Right forelimb (tissue), 1 donor: ENCODE measurements at places on chromosomes 6 and 20.

GRCh38 chr6:150992703-150993102 lies 127.2 kb downstream of the MTHFD1L start:
- DNase-seq = no peak

GRCh38 chr6:169853196-169854082 lies 102.0 kb downstream of the ERMARD start:
- no peak for DNase-seq

DNA sequence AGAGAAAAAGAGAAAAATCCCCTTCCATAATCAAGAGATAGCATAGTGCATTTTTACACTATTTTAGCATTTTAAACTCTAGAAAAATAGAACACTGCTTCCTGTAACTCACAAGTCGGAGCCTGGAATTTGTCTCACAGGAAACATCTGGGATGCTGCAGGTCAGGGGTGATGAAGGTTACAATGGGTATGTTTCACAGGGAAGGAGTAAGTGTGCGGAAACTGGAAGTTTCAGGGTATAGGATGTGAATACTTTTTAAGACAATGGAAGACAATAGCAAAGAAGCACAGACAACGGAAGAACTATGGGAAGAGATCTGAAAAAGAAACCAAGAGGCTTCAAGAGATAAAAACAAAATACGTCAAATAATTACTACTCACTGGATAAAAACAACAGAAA lies 361.0 kb upstream of the MARCKS start:
- no peak for DNase-seq

DNA sequence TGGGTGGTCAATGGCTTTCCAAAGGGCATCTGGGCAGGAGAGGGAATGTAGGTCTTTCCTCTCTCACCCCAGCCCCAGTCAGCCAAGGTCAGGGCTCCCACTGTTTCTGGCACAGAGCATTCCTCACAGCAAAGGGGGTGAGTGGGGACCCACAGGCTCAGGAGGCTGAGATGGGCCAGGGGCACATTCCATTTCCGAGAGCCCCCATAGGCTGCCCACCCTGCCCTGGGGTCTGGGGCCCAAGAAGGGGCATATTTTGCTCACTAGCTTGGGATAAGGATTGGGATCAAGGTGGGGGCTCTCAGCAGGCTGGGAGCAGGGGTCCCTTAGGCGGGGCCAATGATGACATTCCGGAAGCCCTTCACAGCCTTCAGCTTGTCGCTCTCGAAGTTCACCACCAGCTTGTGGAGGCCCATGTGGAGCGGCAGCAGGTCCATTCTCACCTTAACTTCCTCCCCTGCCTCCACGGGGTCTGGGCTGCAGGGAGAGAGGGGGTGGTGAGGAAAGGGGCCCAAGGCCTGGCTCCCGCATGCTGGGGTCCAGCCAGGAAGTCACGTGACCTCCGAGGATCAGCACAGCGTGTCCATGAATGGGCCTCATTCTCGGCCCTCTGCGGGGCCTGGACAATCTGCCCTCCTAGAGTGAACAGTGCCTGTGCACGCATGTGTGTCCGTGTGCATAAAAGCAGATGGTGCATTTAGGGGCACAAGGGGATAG lies 35.0 kb downstream of the TGM2 start:
- no peak for DNase-seq

DNA sequence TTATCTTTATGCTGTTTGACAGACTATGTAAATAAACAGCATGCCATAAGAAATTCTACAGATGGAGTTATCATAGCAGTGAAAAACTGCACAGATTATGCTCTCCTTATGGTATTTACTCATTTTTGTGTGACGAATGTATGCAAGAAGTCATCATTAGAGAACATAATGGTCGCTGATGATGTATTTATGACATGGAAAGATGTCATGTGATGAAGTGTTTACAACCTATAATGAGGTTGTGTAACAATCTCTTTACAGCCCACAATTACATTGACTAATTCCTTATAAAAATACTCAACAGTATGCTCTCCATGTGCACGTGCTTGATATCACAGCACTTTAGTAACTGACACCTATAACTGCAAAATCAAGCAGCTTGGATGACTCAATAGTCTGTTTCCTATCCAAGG lies 192.4 kb downstream of the BMP2 start:
- no peak for DNase-seq

- no peak for DNase-seq
These were observed 121.6 kb downstream of the MEI4 start for GRCh38 chr6:77774457-77774856.

GRCh38 chr20:63964412-63964811 lies 5.3 kb downstream of the ZNF512B start:
- peak; percentile 38 for DNase-seq

DNA sequence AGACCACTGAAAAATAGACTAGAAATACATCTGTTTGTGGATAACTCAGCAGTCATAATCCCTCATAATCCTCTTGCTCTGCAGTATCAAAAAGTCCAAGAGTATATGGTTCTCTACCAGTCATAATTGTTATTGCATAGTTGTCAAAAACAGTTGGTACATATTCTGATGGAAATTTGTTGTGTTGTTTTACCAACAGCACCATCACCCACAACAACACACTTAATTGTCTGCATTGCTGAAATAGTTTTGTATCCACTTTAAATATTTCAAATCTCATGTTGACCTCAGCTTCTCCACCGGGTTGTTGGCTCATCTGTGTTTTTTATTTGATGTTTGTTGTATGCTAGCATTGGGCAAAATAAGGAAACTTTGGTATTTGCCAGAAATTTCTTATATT lies 39.4 kb downstream of the ITCH start:
- no peak for DNase-seq

- DNase-seq = no peak
These were observed 117.6 kb upstream of the SLC2A12 start for GRCh38 chr6:134169871-134170486.

DNA sequence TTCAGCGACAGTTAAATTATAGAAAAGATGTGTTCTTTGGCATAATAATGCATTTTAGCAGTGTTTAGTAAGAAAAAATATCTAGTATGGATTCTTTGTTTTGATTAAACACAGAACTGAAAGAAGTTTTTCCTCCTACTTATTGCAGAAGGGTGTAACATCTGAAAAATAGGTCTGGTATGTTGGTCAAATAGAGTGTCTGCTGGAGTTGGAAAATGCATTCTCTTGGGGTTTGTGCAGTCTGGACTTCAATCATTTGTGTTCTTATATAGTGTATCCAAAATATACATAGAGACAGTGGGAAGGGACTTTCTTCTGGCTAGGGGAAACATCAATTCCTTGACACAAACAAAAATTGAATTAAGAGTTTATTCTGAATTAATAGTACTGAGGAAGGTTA lies 132.4 kb upstream of the MAN1A1 start:
- no peak for DNase-seq

GRCh38 chr6:4402477-4402976 lies 267.2 kb upstream of the ECI2 start:
- no peak for DNase-seq

GRCh38 chr6:15434263-15434662 lies 188.4 kb downstream of the JARID2 start:
- DNase-seq = no peak

- no peak for DNase-seq
These were observed 94.5 kb downstream of the BACH2 start for GRCh38 chr6:90202156-90202555.

DNA sequence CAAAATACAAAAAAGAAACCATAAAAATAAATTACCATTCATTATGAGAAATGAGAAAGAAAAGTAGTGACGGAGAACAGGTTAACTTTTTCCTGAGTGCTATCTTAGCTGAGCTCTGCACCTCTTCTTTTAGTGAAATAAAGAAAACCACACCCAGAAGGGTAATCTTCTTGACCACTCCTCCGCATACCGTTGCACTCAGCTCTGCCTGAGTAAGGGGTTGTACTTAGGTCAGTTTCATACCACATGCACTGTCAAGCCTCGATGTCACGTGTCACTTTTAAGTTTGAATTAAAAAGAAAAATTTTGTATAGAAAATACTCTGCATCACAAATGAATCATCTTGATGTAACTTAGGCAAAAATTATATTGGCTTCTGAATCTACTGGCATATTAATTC lies 2.8 kb downstream of the EZR start:
- no peak for DNase-seq

DNA sequence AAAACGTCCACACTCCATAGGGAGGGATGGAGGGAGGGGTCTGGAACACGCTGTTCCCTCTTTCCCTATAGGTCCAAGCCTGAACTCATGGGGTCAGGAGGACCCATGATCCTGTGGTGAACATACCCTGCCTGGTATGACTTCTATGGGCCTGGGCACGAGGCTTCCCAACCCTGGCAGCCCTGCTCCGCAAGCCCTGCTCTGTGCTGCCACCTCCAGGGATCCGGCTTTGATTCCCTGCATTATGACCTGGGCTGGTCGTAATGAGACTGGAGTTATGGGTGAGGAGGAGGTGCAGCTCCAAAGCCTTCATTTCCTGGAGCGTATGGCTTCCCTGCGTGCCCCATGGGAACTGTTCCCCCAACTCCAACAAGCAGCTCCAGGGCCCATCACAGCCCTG lies 54.9 kb downstream of the CDH22 start:
- no peak for DNase-seq

DNA sequence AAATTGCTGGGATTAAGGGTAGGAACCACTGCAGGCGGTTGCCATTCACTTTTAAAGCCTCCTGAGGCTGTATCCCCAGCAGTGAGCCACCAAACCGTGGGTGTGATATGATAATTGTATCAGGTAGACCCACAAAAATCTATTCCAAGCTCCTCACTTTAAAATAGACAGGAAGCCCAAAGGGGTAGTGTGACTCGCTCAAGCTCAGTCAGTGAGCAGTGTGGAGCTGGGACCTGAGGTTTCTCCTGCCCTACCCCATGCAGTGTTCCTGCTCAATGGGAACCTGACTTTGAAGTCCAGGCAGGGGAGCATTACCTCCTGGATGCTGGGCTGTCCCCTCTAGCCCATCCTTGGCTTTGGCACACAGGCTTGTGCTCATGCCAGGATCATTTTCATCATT lies 14.9 kb upstream of the MAPRE1 start:
- no peak for DNase-seq

DNA sequence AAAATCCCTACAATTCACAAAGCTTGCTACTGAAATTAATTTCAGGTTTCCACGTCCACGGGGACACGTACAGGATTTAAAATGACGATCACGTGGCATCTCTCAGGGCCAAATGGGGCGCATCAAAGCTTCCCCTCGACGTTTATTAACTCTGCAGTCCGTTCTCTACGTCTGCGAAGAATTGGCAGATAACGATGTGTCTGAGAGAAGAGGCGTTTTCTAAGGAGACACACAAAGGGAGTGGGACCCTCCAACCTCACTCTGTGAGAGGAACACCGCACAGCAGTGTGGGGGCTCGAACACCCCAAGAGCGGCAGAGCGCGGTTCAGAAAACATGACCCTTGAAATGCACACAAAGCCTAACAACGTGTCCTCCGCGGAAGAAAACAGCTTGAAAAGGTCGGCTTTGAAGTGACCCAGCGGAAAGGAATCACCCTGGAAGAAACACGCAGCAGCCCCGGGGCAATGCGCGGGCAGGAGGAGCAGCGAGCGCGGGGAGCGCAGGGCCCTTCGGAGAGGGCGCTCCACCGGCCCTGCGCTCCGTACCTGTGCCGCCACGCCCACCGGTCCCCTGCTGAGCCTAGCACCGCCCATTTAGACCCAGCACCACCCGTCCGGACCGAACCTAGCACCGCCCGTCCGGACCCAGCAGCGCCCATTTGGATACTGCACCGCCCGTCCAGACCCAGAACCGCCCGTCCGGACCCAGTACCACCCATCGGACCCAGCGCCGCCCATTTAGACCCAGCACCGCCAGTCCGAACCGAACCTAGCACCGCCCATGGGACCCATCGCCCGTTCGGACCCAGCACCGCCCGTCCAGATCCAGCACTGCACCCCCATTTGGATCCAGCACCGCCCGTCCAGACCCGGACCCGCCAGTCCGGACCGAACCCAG lies 1.1 kb upstream of the AFDN start:
- peak; percentile 63 for DNase-seq

GRCh38 chr6:82095091-82095490 lies 152.5 kb downstream of the IBTK start:
- no peak for DNase-seq

- DNase-seq = peak; percentile 63
These were observed 87.5 kb downstream of the ZFP64 start for GRCh38 chr20:52103913-52104545.

- no peak for DNase-seq
These were observed 368.3 kb upstream of the SASH1 start for GRCh38 chr6:147974376-147974775.

DNA sequence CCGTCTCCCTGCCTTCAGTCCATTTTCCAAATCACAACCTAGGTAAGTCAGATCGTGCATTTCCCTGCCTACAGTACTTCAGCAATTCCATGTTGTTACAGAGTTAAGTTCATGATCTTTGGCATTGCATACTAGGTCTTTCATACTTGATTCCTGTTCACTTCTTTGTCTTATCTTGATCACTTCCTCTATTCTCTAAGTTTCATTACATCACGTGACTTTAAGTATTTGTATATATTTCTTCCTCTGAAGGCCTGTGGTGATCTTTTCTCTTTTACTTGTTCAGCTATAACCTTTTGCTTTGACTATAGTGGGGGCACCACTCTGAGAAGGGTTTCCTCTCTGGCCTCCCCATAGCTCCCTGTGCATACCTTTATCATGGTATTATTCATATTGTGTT lies 100.2 kb downstream of the TRMT11 start:
- DNase-seq = no peak

- DNase-seq = no peak
These were observed 346.8 kb upstream of the CNR1 start for GRCh38 chr6:88512951-88513350.

GRCh38 chr6:154672086-154672485 lies 61.1 kb upstream of the SCAF8 start:
- DNase-seq = no peak

- no peak for DNase-seq
These were observed 141.7 kb downstream of the MTFR2 start for GRCh38 chr6:136108361-136108945.

- no peak for DNase-seq
These were observed 14.8 kb upstream of the CALHM6 start for GRCh38 chr6:116446399-116446798.

DNA sequence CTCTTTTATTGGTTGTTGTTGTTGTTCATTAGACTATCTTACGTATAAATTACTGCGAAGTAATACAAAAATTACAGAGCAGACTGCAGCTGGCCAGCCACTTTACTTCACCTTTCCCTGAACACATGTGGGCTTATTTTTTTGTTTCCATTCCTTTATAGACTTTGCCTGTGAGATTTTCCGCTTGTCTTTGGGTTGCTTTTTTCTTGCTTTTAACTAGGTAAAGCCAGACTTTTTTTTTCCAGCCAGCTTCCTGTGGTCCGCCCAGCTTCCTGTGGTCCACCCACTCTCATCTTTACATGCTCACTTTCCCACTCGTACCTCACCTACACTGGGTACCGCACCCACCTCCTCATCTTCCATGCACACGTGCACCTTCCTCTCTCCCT lies 79.0 kb downstream of the IPCEF1 start:
- DNase-seq = no peak

DNA sequence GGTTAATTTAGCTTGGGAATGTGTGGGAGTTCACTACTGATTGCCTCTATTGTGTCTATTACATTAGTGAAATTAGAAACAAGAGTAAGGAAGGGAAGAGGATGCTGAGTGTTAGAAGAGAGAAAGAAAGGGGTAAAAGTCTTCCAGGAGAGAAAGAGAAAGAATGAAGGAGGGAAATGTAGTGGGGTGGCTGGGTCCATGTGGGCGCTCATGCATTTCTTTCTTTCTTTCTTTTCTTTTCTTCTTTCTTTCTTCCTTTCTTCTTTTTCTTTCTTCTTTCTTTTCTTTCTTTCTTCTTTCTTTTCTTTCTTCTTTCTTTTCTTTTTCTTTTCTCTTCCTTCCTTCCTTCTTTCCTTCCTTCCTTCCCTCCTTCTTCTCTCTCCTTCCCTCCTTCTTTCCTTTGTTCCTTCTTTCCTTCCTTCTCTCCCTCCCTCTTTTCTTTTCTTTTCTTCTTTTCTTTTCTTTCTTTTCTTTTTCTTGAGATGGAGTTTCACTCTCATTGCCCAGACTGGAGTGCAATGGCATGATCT lies 16.2 kb upstream of the SALL4 start:
- DNase-seq = no peak
